ENCODE measurements at places on chromosomes 6 and 20.
A peak's percentile ranks its signal among the peaks of the same experiment; 100 is the strongest.

DNA sequence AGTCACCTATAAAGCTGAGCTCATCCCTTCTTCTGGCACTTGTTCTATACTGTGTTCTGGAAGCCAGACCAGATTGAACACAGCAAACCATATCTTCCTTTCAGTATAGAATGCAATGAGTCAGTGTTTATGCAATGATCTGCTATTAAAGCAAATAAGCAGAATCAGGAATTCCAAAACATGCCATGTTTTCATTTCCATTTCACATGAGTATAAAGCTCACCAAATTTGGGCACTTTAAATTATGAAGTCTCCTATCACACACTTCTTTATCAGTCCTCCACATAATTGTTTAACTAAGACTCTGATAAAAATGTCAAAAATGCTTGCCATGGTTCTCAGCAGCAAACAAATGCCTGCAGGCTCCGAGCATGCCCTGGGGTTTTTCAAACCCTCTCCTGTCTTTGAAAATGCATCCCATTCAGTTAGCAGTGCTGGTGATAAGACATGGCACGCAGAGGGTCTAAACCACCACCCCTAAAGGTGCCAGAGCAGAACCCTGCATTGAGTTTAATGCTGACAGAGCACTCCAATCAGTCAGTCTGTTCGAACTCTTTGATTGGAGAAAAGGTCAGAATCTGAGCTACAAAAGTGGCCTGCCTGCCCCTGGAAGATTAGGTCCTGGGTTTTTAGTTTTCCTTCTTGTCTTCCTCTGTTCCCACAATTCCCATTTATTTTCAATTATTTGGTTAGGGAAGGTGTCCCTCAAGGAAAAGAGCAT, 234.1 kb downstream of the GMPR start:
- DNase-seq: no peak

DNA sequence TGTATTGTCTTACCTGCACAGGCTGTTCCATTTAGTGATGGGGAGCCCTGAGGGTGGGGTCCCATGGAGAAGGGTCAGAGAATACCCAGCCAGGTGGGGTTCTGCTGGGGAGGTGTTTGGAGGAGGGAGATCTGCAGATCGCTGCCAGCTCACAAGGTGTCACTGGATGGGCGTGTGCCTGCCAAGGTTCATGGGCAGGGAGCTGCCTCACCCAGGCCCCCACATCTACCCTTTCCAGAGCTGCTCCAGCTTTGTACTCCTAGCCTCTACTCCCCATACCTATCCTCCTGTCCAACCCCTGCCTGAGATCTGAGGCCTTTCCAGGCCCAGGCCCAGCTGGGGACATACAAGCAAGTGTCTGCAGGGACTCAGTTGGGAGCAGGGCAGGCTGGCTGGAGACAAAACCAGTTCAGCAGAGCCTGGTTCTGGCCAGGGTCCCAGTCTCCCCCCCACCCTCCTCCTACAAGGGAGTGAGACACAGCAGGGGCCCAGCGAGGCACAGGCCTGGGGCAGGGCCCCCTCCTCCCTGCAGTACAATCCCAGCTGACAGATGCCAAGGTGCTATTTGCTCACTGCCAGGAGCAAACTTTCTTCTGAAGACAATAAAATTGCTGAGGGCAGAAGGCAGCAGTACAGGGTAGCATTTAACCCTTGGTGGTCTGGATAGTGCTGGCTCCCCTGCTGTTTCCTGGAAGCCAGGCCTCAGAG, 19.7 kb downstream of the SPDEF start:
- peak; percentile 38 for DNase-seq

- DNase-seq: no peak
Observed at GRCh38 chr6:21164768-21165326, 428.7 kb upstream of the SOX4 start.

DNA sequence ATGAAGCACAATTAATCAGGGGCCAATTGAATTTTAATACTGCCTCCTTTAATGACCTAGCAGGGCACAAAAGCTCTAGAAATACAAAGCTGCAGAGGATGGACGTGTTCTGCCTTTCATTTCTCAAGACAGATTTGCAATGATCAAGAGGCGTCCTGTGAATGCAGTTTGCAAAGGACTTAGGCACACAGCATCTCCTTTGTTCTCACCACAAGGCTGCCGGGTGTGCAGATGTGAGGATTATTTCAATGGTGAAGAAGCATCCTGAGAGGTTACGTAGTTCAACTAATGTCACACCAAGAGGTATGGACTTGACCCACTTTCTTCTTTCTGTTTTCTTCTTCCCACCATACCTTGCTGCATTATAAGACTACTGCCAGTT, 42.9 kb upstream of the SPTLC3 start:
- DNase-seq: no peak

GRCh38 chr6:157253017-157253416, 70.3 kb downstream of the TMEM242 start:
- no peak for DNase-seq

- no peak for DNase-seq
Observed at GRCh38 chr20:62523473-62524203, 47.8 kb upstream of the GATA5 start.

DNA sequence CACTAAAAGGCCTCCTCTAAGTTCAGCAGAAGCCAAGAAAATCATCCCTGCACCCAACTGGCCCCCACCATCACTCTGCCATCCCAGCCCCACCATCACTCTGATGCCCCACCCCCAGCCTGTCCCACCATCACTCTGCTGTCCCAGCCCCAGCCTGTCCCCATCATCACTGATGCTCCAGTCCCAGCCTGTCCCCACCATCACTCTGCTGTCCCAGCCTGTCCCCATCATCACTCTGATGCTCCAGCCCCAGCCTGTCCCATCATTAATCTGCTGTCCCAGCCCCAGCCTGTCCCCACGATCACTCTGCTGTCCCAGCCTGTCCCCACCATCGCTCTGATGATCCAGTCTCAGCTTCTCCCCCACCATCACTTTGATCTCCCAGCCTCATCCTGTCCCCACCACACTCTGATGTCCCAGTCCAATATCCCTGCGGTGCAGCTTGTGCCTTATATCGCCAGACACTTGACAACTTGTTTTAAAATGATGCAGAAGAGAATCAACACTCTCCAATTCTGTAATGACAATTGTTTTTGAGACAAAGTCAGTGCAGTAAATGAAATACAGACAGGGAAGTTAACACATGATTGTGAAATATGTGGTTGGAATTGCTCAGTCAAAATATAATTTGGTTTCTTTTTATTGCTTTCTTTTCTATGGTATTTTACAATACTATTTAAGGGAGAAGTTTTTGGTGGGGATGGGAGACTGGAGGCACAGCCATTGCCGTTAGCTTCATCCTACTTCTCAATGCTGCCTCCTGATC, 100.8 kb downstream of the TNFAIP3 start:
- DNase-seq: no peak

DNA sequence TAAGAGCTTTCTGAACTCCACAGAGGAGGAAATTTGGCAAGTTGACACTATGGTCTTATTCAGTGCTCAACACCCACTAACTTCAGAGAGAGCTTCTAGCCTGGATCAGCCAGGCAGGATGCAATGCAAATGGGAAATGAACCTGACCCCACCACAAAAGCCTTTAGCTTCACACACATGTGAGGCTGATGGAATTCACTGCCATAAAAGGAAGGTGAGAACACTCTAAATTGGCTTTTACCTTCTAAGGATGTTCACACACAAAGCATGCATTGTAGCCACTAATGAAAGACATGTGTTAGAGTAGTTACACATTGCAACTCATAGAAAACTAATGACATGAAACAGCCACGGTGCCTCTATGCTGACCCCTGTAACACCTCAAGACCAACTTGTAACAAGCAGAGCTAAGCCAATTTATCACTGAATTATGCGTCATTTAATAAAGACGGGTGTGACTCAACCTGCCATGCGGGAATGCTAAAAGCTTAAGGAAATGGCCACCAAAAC, 262.1 kb downstream of the HACE1 start:
- no peak for DNase-seq

DNA sequence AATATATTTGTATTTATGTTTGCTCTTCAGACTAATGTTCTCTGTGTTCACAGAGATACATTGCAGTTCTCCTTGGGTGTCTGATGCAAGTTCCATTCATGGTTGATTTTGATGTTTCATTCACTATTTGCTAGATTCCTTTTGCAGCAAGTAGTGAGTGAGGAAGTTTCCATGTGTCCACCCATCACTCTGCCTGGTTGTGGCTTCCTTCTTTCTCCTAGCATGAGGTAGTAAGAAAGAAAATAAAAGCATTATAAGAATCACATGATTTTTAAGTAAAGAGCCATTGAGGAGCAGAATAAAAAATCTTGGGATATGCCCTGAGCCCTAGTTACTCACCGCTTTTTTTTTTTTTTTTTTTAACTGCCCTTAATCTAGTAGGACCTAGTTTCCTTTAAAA, 8.7 kb downstream of the SASH1 start:
- DNase-seq: no peak

DNA sequence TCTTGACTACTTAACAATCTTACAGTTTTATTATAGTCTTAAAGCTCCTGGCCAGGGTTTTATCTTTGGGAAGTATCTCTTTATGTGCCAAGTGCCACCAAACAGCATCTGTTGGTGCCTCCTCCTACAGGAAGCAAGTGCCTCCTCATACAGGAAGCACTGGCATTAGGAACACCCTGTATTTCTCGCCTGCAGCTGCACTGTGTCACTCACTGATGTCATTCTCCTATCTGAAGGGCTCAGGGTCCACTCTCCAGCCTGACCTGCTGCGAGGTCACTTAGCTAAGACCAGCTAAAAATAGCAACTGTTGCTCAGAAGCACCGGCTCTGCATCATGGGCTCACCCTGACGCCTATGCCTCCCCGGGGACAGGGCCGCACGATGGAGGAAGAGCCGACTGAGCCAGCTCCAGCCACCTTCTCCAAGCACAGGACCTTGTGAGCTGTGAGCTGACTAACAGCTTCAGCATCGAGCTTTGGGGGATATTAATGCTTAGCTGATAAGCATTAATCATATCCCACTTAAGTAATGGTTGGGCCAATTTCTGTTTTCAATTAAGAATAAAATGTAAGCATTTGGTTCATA, 66.3 kb upstream of the CD93 start:
- no peak for DNase-seq

DNA sequence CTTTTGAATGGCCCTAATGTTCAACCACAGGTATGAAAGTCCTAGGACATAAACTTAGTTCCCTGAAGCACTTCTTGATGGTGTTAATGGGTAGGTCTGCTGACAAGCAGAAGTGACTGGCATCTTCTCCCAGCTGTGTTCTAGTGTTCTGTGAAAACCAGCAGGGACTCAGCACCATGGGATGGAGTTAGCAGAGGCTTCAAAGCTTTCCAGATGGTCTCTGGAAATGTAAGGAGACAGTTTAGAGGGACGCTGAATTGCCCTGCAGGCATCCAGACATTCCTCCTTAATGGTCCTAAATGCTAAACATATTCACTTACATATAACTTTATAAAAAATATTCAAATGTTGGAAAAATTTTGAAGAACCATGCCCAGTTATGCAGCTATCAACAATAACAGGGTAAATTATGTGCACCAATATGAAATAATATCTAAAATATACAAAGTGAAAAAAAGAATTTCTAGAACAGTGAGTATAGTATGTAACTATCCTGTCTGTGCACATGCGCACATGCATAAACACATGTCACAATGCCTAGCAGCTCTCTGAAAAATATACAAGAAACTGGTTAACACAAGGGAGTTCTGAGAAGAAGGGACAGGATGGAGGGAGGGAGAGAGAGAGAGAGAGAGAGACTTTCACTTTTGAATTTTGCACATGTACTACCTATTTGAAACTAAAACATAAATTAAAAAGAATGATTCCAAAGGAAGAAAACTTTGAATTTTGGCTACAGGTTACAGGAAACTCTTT, 87.2 kb downstream of the PRDM1 start:
- DNase-seq: no peak

- no peak for DNase-seq
Observed at GRCh38 chr6:161356167-161356854, 82.5 kb upstream of the AGPAT4 start.

- no peak for DNase-seq
Observed at GRCh38 chr6:75824160-75824559, 75.1 kb downstream of the MYO6 start.

DNA sequence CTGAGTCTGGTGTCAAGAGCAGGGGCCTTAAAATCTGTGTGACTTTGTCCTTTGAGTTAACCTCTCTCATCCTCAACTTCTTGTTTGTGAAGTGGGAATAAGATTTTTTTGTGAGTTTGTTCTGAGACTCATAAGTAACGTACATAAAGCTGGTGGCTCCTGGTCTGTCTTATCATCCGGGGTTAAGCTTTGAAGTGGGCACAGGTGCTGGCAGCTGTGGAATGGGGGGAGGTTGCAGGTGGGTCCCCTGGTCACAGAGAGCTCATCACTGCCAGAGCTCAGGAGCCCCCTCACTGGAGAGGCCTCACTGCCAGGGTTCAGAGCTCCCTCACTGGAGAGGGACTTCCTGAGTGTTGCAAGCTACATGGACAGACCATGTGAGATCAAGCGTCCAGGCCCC, 174.1 kb downstream of the NRN1 start:
- no peak for DNase-seq

- DNase-seq: no peak
Observed at GRCh38 chr6:20599302-20600051, 65.2 kb downstream of the CDKAL1 start.

GRCh38 chr20:5400164-5400762, 83.5 kb upstream of the PROKR2 start:
- no peak for DNase-seq

GRCh38 chr6:14375930-14376329, 258.4 kb downstream of the CD83 start:
- DNase-seq: no peak

- DNase-seq: no peak
Observed at GRCh38 chr6:135310291-135310690, 129.2 kb downstream of the MYB start.

DNA sequence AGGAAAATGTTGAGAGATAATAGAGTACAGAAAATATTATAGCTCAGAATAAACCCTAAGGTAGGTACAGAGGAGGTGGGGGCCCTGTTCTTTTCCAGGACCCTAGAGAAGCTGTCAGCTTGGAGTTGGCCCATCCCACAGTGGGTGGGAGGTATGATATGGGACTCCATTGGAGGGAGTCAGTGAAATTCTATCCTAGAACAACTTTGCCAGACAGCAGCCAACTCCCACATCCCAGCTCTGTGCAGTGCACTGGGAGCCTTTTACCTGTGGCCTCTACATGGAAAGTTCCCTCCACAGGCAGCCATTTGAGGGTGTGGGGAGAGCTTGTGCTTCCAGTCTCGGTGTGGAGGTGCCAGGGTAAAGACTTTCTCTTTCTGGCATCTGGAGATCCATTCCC, 36.8 kb upstream of the CLIC5 start:
- DNase-seq: no peak

DNA sequence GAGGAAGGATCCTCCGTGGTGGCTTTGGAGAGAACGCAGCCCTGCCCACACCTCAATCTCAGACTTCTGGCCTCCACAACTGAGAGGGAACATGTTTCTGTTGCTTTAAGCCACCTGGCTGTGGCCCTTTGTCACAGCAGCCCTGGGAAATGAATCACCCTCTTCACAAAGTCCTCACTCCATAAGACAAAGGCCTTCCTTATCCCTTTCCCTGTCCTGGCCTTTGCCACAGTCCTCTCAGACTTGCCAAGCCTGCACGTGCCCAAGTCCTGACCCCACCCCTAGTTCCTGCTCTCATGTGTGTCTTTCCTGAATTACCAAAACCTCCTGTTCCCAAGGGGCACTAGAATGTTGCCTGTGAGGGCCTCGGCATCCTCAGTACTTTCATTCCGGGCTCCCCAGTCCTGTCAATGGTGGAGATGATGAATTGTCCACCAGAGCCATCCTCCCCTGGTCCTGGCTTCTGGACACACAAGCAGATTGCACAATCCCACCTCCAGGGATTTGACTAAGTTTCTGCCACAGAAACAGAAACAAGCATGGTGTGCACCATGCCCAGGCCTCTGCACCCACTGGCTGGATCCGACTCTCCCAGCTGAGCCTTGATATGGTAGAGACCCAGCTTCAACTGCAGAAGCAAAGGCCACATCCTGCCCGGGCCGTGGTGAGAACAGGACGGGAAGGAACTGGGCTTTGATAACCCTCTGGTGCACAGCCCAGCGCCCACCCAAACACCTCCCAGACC, 232.6 kb upstream of the PDE10A start:
- no peak for DNase-seq

All from NCI-H1092 (cell line).